ENCODE measurements at places on chromosomes 7 and 10.
A peak's percentile ranks its signal among the peaks of the same experiment; 100 is the strongest.

DNA sequence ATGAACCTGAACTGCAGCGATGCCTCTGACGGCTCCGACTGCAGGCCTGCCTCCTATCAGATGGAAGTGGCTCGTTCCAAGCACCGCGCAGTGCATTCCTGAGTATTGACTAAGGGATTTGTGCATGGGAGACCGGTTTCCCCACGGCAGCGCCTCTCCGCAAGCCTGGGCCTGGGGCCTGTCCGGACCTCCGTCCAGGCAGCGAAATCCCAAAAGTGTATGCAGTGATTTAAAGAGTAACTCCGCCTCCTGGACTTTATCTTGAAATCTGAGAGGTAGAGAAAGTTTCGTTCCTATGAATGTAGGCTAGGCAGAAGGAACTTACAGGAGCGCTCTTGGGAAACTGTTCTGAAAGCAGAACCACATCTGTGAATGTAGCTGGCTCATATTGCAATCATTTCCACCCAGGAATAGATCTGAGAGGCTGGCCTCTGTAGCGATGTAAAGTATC, 106.2 kb upstream of the CELF2 start:
- peak; percentile 95 for DNase-seq

DNA sequence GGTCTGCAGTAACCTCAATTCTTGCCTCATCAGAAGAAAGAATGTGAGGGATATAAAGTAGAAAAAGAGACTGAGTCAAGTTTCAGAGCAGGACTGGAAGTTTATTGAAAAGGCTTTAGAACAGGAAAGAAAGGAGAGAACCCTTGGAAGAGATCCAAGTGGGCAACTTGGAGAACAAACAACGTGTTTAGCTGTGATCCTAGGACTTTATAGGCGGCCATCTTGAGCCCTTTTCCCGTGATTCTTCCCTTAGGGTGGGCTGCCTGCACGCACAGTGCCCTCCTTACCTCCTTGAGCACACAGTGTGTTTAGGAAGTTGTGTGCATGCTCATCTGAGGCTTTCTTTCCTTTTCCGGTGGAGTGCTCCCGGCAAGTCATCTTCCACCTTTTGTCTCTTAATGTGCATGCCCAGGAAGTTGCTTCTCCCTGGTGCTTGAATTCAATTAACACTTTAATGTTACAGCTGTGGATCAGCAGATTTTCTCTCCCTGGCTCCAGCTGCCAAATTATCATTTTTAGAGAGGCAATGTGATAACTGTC, 59.8 kb downstream of the ENTPD1 start:
- DNase-seq = no peak

DNA sequence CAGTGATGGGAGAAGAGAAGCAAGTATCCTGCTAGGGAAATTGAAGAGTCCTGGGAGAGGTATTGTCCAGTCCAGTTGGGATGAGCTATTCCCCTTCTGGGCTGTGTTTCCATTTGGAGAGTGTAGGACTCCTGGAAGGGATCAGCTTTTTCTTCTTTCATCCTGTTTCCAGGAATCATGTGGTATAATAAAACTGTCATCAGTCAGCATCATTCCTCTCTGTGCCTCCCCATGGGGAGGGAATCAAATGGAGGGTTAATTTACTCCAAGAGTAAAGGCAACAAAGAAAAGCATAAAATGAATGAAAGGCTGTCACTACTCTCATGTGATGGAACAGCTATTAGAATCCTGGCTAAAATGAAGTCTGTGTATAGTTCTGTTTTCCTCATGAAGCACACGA, 429.9 kb downstream of the SORCS3 start:
- DNase-seq = no peak

DNA sequence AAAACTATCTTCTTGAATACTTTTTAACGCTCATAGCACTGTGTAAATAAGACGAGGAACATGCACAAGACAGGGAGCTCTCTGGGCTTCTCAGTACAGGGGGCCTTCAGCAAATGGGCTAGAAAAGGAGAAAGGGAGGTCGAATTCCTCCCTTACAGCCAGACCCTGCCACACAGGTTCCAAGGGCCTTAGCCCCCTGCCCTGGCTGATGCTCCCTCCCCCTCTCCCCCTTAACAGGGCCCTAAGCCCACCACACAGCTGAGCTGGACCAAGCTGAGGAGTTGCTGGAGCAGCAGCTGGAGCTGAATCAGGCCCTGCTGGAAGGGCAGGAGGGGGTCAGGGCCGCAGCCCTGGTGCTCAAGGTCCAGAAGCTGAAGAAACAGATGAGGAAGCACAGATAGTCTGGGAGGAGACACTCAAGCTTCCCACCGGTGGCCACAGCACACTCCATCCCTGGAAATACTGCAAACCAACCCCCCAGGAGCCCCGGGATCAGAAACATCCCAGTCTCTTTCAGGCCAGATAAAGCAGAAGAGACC, 153.9 kb downstream of the SNX13 start:
- DNase-seq = no peak

- no peak for DNase-seq
Observed at GRCh38 chr7:110461621-110462020, 629.3 kb upstream of the LRRN3 start.

DNA sequence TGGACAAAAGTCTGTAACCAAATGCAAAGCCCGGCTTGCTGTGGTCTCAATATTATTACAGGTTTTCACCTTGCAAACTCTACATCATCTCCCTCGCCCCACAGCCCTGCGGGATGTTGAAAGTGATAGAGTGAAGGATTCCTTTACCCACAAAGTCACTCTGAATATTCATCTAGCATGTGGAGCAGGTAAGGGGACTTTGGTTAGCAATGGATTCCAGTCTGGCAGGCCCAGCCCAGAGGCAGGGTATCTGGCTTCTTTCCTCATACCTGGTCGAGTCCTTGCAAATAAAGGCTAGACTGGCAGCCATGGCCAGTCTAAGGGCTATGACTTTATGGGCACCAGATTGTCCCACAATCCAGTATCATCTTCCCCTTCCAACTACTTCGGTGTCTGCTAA, 3.2 kb downstream of the TAS2R40 start:
- no peak for DNase-seq

DNA sequence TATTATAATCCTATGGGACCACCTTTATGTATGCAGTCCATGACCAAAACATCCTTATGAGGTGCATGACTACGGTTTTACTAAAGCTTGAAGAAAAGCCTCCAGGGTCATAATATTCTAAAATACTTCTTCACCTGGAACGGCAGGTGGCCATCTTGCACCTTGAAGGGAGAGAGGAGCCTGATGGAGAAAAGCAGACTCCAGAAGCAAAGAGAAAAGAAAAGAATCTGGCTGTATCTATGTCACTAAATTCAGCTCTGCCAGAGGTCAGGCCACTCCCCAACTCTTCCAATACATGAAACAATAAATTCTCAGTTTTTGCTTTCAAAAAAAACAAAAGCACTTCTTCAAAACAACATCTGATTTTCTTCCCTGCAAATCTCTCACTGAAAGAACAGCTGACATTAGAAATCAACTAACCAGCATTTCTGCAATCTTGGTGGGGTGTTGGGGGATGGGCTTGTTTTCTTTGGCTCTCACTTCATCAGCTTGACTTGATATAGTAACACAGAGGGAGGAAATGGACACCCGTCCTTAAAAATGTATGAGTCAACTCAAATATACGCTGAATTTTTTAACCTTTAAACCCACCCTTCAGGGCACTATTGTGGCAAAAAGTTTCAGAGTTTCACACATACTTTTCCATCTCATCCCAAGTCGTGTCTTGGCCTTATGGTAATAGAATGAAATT, 21.7 kb downstream of the HIBADH start:
- no peak for DNase-seq

All from foreskin keratinocyte (primary cell).